IPS DF 19.7 (cell line): ENCODE measurements at places on chromosomes 1 and 21.

DNA sequence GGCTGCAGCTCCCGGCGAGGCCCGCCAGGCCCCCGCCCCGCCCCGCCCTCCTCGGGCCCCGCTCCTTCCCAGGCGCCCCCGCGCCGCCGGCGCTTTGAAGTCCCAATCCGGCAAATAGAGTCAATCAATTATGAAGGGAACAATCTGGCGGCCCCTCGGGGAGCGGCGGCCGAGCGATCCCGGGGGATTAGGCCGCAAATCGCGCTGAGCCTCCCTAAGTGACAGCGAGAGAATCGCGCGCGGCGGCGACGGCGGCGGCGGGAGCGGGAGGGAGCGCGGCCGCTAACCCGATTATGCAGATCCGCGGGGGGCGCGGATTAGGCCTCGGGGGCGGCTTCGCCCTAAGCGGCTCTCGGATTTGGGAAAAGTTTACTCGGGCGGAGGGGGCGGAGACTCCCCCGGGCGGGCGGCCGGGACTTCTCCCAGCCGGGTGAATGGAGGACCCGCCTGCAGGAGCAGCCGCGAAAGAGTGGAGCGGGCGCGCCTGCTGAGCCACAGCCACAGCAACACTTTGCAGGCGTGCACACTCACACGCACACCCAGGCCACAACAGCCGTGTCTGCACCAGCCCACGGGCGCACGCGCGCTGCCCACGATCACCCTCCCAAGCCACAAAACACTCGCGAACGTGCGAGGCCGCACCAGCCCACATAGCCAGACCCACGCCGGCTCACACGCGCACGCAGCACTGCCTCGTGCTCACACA lies 23.0 kb upstream of the DMBX1 start:
- no peak for DNase-seq

DNA sequence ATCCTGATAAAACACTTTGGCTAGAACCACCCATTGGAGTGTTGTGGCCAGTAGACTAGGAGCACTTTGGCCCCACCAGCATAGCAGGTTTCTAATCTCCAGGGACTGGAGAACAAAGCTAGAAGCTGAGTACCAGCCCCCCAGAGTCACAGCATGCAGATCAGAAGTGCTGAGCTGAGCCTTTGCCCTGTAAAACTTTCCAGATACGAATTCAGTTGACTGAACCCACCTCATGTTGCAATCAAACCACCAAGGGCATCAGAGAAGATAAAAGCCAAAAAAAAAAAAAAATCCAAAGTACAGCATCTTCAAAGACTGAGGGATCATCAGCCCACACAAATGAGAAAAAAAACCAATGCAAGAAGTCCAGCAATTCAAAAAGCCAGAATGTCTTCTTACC lies 8.7 kb upstream of the CD53 start:
- DNase-seq, result no peak

DNA sequence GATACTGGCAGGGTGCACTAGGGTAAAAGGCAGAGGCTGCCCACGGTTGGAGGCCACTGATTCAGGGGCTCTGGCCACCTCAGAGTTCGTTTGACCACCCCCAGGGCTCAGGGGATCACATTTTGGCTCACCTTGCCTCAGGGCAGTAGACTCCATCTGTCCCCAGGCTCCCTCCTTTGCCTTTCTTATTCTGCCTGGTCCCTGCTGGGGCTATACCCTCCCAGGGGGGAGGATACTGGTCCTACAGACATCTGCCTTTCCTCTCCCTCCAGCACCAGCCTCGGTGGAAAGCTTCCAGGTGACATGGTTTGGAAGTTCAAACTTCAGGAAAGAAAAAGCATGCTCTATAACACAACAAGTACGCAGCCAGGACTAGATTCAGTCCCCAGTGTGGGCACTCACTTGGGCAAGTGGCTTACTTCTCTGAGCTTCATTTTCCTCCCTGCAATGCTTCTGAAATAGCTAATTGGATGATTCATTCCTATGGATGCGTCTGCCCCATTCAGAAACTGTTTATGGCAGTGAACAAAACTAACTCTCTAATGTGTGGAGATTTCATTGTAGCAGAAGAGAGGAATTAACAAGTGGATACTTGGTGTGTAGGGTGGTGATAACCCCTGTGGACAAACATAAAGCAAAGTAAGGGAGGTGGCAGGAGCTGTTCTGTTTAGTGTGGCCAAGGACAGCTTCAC lies 154.8 kb downstream of the TRABD2B start:
- DNase-seq, result no peak

DNA sequence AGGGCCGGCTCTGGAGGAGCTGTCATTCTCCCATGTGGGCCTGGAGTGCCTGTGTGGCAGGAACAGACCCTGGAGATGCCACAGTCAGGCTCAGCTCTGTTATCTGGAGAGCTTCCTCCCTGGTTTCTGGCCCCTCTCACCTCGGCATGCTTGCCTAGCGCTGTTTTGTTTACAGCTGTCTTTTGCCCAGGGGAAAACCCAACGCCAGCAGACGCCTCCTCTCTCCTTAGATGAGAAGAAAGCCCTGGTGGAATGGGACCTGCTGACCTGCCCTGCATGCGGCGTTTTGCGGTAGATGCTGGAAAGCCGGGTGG lies 104.9 kb downstream of the CRYAA start:
- no peak for DNase-seq

DNA sequence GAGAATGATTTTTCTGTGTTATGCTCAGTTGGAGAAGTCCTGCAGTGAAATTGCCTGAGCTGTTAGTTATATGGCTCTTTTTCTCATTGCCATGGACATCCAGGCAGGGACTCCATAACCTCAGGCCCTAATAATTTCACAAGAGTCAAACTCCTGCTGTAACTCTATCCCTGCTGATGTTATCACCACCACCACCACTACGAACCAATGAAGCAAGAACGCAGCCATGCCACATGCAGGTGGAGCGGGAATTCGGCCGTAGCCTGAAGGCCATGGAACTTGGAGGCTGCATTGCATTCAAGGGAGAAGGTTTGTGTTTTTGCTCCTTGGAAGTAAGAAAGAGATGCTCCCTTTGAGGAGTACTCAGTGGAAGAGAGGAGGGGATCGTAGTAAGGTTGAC lies 16.8 kb upstream of the DLGAP3 start:
- no peak for DNase-seq

DNA sequence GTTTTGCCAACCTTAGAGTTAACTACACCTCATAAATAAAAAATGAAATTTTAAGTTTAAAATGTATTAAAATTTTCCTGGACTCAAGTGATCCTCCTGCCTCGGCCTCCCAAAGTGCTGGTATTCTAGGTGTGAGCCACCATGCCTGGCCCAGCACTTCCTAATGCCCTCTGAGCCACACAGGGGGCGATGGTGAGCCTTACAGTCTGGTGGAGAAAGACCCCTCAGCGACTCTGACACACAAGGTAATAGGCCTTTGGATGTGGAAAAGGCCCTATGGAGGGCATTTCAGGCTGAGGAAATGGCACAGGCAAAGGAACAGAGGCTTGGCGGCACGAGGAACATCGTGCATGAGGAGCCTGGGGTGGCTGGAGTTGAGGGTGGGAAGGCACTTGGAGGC lies 6.7 kb downstream of the CITED4 start:
- DNase-seq, result no peak

DNA sequence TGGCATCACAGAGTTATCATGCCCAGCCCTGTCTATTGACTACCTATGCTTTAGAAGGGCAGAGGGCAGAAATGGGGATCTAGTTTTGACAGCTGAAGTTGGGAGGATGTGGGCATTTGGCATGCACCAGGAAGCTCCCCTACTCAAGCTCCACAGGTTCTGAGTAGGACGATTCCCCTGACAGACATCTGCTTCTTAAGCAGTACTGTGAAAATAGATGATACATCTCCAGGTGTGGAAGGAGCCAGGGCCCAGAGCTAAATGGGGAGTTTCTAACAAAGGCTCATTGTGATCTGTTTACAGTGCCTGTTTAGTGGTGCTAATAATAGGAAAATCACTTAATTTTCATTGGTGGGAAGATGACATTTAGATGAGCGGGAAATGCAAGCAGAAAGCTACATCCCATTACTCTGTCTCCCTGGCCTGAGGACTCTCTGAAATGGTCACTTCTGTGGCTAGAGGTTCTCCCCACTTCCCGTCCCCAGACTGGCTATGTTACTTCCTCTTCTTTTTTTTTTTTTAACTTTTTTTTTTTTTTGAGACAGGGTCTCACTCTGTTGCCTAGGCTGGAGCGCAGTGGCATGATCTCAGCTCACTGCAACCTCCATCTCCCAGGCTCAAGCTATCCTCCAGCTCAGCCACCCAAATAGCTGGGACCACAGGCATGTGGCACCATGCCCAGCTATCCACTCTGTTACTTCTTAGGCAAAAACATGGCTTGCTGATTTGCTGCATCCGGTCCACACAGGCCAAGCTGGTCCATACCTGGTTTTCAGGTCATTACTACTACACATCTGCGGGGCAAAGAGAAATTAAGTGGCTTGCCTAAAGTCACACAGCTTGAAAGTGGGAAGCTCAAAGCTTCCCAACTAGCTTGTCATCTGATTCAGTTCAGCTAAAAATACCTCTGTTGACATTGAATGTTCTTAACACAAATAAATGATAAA lies 23.2 kb upstream of the CNIH3 start:
- DNase-seq, result no peak

GRCh38 chr1:117828201-117828600 lies 101.2 kb downstream of the GDAP2 start:
- no peak for DNase-seq

- DNase-seq, result no peak
Measured at GRCh38 chr1:91745640-91746373, 140.1 kb downstream of the TGFBR3 start.

GRCh38 chr21:34885626-34886239 lies 163.4 kb downstream of the RUNX1 start:
- DNase-seq, result no peak

DNA sequence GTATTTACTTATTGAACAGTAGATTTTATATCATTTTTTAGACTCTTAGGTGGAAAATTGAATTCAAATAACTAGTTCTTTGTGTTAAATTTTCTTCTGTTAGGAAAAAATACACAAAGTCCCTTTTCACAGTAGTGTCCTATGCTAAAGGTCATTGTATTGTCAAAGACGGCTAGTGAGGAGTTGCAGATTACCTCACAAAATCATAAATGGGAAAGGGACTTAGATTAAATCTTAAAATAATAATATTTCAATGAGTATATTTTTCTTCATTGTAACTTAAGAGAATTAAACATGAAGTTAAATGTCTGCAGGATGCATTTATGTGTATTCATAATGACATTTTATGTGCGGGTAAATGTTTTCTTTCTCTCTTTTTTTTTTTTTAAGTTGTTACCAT lies 32.7 kb downstream of the LYPLAL1 start:
- no peak for DNase-seq
